ENCODE measurements at places on chromosomes 12 and 14. TPM values are rescaled to one million over a fixed set of nuclear protein-coding genes. Genes with fewer than 3 reads are reported as not detected.

Gene CLEC4D
- not detected for total RNA-seq

Gene KITLG
- 3.9 TPM for total RNA-seq

Gene ENDOU
- not detected for total RNA-seq

Gene ZBTB42
- total RNA-seq = 14.7 TPM

Gene PHC1
- 21.9 TPM for total RNA-seq

Gene WNT5B
- total RNA-seq = 2.5 TPM

Gene BCL11B
- 0.05 TPM for total RNA-seq

Gene SERPINA5
- 63.2 TPM for total RNA-seq

Gene PPP1R13B
- total RNA-seq = 11.8 TPM

Gene SLC5A8
- not detected for total RNA-seq

Gene C3AR1
- 0.95 TPM for total RNA-seq

Gene MIP
- total RNA-seq = not detected

Gene SLC38A1
- total RNA-seq = 472 TPM

Gene MMP19
- 0.44 TPM for total RNA-seq

Gene KRT6C
- not detected for total RNA-seq

Gene KRT6A
- total RNA-seq = not detected

Gene INHBC
- total RNA-seq = 0.35 TPM

Gene POTEG
- not detected for total RNA-seq

Gene TSPAN8
- 117 TPM for total RNA-seq

Gene KCNMB4
- 0.71 TPM for total RNA-seq

Gene TMEM63C
- total RNA-seq = not detected

Gene PIWIL1
- not detected for total RNA-seq

Gene KCNK10
- total RNA-seq = not detected

Gene SMAGP
- 1.7 TPM for total RNA-seq

Gene SLC35F4
- total RNA-seq = not detected

Gene GNS
- 41.9 TPM for total RNA-seq

Gene PITPNM2
- total RNA-seq = 2.8 TPM

Gene RAB35
- total RNA-seq = 13.8 TPM

Measured in gastrocnemius medialis (tissue), 4 donors.